Fibroblast of villous mesenchyme (primary cell): ENCODE measurements at places on chromosomes 1 and 21. TPM values are rescaled to one million over a fixed set of nuclear protein-coding genes. Genes with fewer than 3 reads are reported as not detected.

Gene CAMK1G
- 2.6 and 9.1 TPM in 2 replicates for total RNA-seq

Gene OR2L13
- total RNA-seq = not detected in 2 replicates

Gene LYPD8
- total RNA-seq = under 0.01 TPM in 1 of 2 replicates, not detected in the other

Gene MRTO4
- 21.9 and 26.3 TPM in 2 replicates for total RNA-seq

Gene TMPRSS15
- total RNA-seq = not detected in 2 replicates

Gene CD247
- not detected in 2 replicates for total RNA-seq
